ENCODE measurements at places on chromosomes 11 and 22.

DNA sequence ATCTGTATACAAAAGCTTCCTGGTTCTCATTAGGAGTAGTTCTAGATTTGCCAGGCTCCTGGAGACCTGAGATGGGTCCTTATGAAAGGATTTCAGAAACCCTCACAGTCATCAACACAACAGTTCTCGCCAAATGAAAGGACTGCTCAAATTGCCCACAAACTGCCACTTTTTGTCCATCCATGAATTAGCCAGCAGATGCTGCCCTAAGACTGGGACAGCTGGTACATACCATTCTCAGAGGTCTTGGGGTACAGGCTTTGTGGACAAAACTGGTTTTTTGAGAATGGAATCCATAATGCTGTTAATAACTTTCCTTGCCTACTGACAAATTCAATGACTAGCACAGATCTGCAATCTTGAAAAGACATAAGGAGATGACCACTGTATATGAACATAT lies 23.4 kb upstream of the BDNF start:
- DNase-seq, result no peak

GRCh38 chr22:16975155-16975885 lies 32.7 kb downstream of the GAB4 start:
- no peak for DNase-seq

- DNase-seq, result peak; percentile 82
These were observed at the start of gene LMO1 for GRCh38 chr11:8263769-8264410. TSS of gene LMO1 (minus strand) at chr11:8263878. CDS start at chr11:8263362, 516 bp downstream.

DNA sequence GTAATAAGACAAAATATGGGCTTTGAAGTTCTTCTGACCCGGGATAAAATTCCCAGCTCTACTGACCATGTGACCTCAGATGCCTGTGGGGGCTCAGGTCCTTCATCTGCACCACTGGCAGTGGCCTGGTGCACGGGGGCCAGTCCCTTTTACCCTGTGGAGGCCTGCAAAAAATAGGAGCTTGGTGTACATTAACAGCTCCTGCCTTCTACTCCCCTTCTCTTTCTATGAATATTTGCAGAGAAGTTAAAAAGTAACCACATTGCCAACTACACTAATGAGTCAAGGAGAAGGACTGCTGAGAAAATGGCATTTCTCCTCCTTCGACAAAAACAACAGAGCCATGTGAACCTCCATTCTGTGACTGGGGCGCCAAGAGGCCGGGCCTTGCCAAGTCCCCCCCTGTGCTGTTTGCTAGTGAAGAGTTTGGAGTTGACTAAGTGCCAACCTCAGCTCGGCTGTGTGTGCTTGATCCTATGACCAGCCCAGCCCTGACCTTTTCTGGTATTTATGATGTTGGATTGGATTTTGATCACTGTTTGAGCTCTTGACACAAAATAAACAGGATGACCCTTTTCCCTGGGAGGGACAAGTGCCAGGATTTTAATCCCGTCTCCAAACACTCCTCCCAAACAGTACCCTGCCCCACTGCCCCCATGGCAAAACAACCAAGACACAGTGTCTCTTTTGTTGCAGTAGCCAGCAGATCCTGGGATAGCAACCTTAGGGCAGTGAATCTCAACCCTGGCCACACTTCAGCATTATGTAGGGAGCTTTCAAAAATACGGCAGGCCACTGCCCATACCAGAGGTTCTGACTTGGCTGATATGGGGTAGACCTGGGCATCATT lies 380.1 kb downstream of the LARGE1 start:
- DNase-seq, result no peak

Data from NCI-H2227 treated with DMSO at 0.1 percent for 48 hours (cell line).